Activated CD4-positive, alpha-beta T cell treated with anti-CD3 and anti-CD28 coated beads, Interleukin-2, amount 10 ng/mL, durations not matched to agents 7 days and 5 days (primary cell): ENCODE measurements at places on chromosomes 12 and 14. TPM values are rescaled to one million over a fixed set of nuclear protein-coding genes. Genes with fewer than 3 reads are reported as not detected.

The GALNT4 gene
- 12.2 TPM for total RNA-seq

The PKP2 gene
- not detected for total RNA-seq

The ZNF891 gene
- 2.7 TPM for total RNA-seq

DNA sequence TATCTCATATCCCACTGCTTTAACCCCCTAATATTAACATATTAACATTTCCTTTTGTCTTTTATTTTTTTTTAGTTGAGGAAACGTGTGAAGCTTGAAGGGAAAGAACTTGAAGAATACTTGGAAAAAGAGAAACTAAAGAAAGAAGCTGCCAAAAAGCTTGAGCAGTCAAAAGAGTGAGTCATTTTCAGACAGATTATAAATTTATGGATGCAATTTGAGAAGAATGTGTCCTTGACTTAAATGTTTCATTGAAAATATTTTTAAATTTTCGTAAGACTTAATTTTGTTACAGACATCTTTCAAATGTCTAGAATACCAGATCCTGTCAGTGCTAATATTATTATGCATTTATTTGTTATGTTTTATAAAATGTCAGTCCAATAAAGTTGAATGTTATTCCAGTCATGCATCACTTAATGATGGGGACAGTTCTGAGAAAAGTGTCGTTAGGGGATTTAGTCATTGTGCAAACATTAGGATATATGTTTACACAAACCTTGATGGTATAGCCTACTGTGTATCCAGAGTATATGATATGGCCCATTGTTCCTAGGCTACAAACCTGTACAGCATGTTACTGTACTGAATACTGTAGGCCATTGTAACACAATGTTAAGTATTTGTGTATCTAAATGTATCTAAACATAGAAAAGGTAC lies 32.6 kb downstream of the CPSF2 start:
- no peak for DNase-seq

- DNase-seq = no peak
These were observed 8.8 kb upstream of the CEBPE start for GRCh38 chr14:23127861-23128260.

GRCh38 chr14:42504433-42504832 lies 897.8 kb downstream of the LRFN5 start:
- DNase-seq = no peak

GRCh38 chr12:106722837-106723236 lies 51.6 kb upstream of the RIC8B start:
- DNase-seq = no peak
